Activated T-helper 9 cell treated with anti-CD3 and anti-CD28 coated beads, Interleukin-2, amount 50 U/mL, for 16 hours (primary cell): ENCODE measurements at places on chromosomes 1 and 21.

GRCh38 chr1:116820369-116820768 is 66.1 kb downstream of the CD2 start:
- no peak for DNase-seq

GRCh38 chr21:45417951-45418300 is 13.0 kb downstream of the COL18A1 start:
- DNase-seq = no peak

DNA sequence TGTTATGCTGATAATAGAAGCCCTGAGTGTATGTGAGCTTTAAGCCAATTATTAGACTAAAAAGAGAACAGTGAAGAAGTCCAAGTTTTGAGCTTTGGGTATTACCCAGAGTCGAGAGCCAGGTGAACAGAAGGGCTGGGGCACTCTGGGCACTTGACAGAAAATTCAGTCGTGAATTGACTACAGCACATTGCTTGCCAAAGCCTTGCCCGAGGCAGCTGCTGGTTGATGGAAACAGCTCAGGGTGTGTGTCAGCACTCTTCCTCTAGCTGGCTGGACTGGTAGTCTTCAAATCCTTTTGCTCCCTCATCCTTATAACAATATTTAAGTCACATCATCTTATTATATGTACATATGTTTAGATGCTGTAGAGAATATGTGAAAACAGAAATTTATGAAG is 21.3 kb downstream of the PDE4B start:
- no peak for DNase-seq

GRCh38 chr1:30777060-30777903 is 19.7 kb upstream of the LAPTM5 start:
- DNase-seq = no peak

GRCh38 chr1:12543740-12544154 is 74.3 kb downstream of the DHRS3 start:
- DNase-seq = no peak

DNA sequence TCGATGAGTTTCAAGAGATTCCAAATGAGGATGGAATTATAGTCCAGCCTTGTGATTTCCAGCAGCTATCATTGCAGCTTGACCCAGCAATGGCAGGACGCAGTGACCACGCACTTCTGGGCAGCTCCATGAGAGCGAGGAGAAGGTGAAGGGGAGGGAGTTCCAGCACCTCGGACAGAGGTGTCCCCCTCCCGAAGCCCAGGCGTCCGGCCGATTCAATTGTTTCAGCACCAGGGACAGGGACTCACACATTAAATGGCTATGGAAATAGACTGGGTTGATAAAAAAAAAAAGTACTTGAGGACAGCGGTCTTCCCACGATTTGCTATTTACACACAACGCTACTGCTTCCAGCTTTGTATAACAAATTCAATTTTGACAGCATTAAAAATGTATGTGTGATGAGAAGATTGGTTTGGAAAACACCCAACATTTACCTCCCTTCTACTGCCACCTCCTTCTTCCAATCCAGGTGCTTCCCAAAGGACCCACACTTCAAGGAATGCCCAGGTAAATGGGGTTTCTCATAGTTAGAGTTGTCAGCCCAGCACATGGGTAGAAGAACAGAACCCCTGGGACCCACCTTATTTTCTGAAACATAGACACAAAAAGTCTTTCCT is 71.8 kb downstream of the DISP3 start:
- no peak for DNase-seq
